ENCODE measurements at places on chromosomes 2 and 18.

DNA sequence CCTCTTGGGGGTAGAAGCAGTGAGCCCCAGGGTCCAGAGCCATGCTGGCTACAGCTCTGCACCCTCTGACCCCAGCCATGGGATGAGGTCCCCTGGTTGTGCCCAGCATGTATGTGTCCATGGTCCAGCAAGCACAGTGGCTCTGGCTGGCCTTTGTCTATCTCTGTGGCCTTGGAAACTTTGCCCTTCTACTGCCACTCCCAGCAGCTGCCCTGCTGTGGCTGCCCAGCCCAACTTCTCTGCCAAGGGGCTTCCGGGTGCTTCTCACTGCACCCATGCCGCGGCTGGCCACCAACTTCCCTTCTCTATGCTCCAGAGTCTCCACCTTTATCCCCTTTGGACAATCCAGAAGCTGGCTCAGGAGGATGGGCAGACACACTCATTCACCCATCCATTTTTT lies 18.8 kb downstream of the TMEM185B start:
- DNase-seq, result no peak

- DNase-seq, result no peak
These were observed 70.7 kb downstream of the SLC9A2 start for GRCh38 chr2:102690012-102690411.

DNA sequence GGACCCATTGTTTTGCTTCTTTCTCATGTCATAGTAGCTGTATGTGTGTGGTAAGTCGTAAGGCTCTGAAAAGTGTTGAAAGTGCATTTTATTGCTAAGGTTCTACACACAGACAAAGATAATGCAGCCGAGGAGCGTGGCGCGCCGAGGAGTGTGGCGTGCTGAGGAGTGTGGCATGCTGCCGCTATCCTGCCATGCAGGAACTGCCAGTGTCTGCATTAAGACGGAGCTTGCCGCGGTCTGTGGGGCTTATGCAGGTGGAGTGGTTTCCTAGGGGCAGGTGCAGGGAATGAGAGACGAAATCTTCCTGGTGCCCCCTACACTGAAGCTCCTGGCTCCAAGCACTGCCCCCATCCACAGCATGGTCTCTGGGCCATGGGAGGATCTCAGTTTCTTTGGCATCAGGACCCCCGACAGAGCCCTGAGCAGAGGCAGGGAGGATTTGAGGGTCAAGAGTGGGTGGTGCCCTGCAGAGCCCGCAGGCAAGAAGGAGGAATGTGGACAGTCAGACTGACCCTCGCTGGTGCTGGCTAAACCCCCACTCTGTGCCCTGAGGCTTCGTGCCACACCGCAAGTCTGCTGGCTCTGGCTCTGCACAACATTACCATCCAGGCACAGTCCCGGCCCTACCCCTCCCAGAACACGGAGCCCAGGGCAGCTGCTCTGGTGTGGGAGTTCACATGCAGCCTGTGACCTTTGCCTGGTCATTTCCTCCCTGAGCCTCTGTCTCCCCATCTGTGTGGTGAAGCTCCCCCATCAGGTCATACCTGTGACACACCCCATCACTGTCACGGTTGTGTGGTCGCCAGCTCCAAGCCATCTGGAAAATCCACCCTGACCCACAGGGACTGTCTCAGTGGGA lies 3.2 kb downstream of the SNED1 start:
- no peak for DNase-seq

- peak; percentile 63 for DNase-seq
These were observed 65.9 kb upstream of the ITM2C start for GRCh38 chr2:230798769-230799399.

GRCh38 chr2:47232738-47233415 lies 77.8 kb upstream of the STPG4 start:
- DNase-seq, result no peak

DNA sequence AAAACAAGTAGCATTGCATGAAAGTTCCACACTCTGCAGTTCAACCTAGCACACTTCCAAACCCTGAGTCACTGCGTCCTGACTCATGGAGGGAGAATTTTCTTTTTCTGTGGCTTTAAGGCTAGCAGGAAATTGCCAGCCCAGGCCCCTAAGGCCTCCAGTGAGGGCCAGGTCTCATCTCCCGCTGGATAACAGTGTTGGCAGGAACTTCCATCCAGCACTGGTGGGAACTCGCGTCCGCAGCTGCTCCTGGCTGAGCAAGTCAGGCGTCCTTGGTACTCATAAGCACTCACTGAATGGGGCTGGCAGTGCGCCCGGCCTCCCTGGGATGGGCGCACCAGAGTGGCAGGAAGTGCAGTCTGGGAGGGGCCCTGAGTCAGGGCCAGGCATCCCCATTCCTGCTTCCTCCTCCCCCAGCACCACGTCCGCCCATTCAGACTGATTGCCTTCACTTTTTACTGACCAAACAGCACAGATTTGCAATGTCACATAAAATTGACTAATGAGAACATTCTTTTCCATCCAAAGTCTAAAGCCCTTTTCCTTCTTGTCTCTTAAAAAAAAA lies 14.3 kb downstream of the MALL start:
- DNase-seq, result no peak
